Mesothelial cell of epicardium (in vitro differentiated cells): ENCODE measurements at places on chromosomes 6 and 20. TPM values are rescaled to one million over a fixed set of nuclear protein-coding genes. Genes with fewer than 3 reads are reported as not detected.

DNA sequence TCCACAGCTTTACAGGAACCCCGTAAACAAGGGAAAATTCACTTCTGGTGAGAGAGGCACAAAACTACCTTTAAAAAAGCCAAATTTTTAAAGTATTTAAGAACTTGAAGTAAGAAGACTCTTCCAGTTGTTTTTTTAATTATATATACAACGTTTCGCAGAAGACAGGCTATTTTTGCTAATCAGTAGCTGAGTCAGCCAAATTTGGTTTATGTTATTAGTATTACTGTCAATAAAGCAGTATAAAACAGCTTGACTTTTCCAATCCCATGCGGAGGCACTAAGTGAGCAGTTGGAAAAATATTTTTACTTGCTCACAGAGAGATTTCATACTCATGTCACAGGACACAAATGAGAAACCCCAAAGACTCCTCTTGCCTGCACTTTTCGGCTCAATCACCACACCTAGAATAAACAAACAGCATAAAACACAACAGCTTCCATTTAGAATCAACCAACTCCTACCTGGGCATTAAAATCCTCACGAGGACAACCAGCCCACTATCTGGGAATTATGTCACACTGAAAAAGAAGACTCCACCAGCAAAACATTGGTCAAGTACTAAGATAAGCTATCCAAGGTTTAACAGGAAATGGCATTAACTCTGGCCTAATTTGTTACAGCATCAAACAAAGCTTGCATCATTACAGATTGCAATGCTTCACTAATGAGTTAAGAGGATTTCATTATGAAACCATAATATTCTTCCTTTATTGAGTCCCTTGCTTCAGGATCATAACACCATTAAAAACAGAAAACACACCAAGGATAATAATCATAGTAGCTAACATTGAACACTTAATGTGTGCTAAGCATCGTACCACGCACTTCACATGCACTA, 26.3 kb downstream of the ELOVL5 start:
- no peak for DNase-seq

GRCh38 chr20:57617079-57617795, 3.0 kb downstream of the ZBP1 start:
- no peak for DNase-seq

- no peak for DNase-seq
These were observed 40.6 kb downstream of the STXBP5 start for GRCh38 chr6:147244832-147245231.

DNA sequence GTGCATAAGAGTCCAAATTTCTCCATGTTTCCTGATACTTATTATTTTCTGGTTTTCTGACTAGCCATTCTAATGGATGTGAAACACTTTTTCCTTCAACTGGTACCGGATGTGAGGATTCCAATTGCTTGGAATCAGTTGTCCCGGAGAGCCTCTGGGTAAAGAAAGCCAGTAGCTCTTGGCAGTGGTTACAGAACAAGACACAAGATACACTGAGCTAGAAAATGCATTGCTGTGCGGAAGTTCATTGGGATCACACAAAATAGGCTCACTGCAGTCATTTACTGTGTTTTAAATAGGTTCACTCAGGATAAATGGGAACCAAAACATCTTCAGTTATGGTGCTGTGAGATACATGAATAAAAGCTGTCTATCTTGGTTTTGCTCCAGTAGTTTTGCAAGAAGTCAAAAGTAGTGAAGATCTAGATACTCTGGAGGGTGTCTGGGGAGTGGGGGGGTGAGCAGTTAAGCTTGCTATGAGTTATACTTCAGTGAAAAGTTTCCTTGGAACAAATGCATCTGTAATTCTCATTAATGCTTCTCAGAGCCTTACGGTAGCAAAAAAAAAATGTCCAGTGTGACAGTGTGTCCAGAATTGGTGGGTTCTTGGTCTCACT, 54.4 kb upstream of the RNF182 start:
- no peak for DNase-seq

- DNase-seq: no peak
These were observed 44.0 kb upstream of the DDR1 start for GRCh38 chr6:30840084-30840934.

The PACRG gene
- total RNA-seq: 1.6 to 1.9 TPM (median 1.7 TPM) in 3 replicates
